Placental pericyte (primary cell): ENCODE measurements at places on chromosomes 7 and 10. TPM values are rescaled to one million over a fixed set of nuclear protein-coding genes. Genes with fewer than 3 reads are reported as not detected.

SFRP4 gene
- 0.14 TPM in 1 of 2 replicates, not detected in the other for total RNA-seq

PKD2L1 gene
- not detected in 2 replicates for total RNA-seq

ATP5MK gene
- total RNA-seq: 113 and 163 TPM in 2 replicates

CDK1 gene
- 0.88 and 82.0 TPM in 2 replicates for total RNA-seq

ERCC6 gene
- total RNA-seq: 14.0 and 22.2 TPM in 2 replicates

C10orf67 gene
- total RNA-seq: 0.22 and 0.29 TPM in 2 replicates

NFKB2 gene
- 30.4 and 45.1 TPM in 2 replicates for total RNA-seq
